Activated effector memory CD4-positive, alpha-beta T cell treated with Interleukin-2 at 50 U/mL for 16 hours (primary cell): ENCODE measurements at places on chromosomes 7 and 10.
A peak's percentile ranks its signal among the peaks of the same experiment; 100 is the strongest.

GRCh38 chr10:71941318-71941717 lies 22.9 kb upstream of the CHST3 start:
- no peak for DNase-seq

DNA sequence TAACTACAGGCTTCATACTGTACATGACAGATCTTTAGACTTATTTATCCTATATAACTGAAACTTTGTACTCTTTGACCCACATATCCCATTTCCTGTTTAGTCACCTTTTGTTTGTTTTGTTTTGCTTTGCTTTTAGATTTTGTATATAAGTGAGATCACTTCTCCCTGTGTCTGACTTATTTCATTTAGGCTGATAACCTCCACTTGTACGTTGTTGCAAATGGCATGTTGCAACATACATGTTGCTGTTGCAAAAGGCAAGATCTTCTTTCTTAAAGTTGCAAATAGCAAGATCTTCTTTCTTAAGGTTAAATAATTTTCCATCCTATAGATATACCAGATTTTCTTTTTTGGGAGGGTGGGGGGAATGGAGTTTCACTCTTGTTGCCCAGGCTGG lies 341.5 kb downstream of the OTUD1 start:
- DNase-seq: no peak

DNA sequence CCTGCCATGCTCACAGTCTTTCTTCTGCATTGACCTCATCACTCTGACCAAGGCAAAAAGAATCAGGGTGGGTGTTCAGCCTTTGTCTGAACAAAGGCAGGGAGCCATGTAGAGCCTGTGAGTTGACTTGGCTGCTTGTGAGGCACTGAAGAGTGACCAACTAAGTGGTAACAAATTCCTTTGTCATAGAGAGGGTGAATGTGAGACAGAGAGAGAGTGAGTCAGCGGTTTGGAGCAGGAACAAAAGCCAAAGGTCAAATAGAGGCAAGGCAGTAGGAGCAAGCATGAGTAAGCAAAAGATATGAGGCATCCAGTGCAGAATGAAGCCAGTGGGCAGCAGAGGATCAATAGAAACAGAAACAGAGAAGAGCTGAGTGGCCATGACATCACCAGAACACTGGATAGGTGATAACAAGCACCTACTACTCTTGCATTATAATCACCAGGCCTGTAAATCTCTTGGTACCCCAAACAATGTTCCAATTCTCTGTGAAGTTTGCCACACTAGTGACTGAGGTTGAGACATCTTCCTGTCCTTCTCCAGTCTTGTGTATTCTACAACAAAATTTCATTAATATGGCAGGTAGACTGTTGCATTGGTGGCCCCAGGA lies 116.2 kb upstream of the LAMB4 start:
- DNase-seq: no peak

DNA sequence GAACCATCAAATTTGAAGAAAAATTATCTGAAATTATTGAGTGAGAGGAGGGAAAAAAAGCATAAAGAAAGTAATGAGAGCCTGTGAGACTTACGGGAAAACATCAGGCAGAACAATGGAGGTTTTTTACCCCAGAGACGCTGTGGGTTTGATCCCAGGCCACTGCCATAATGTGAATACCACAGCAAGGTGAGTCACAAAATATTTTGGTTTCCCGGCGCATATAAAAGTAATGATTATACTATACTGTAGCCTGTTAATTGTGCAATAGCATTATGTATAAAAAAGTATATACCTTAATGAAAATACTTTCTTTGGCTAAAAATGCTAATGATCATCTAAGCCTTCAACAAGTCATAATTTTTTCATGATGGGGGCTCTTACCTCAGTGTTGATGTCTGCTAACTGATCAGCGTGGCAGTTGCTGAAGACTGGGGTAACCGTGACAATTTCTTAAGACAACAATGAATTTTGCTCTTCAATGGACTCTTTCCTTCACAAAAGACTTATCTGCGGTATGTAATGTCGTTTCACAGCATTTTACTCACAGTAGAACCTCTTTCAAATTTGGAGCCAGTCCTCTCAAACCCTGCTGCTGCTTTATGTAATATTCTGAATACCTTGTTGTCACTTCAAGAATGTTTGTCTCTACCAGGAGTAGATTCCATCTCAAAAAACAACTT lies 97.0 kb upstream of the FAM20C start:
- DNase-seq: no peak

DNA sequence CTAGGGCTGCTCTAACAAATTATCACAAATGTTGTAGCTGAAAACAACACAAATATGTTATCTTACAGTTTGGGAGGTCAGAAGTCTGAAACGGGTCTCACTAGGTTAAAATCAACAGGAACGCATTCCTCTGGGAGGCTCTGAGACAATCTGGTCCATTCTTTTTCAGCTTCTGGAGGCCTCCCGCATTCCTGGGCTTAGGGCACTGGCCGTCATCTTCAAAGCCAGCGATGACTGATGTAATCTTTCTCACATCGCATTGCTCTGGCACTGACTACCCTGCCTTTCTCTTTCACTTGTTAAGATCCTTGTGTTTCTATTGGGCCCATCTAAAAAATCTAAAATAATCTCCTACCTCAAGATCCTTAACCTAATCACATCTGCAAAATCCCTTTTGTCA lies 1071.5 kb upstream of the C7orf33 start:
- DNase-seq: no peak

DNA sequence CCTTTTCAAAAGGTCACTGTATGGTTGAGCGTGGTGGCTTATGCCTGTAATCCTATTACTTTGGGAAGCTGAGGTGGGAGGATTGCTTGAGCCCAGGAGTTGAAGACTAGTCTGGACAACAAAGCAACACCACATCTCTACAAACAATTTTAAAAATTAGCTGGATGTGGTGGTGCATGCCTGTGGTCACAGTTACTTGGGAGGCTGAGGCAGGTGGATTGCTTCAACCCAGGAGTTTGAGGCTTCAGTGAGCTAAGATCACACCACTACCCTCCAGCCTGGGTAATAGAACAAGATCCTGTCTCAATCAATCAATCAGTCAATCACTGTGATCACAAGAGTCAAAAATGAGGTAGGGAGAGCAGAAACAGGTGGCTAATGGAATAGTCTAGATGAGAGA lies 97.0 kb downstream of the SUGCT start:
- DNase-seq: no peak

GRCh38 chr7:11473807-11474424 lies 358.1 kb downstream of the THSD7A start:
- no peak for DNase-seq

DNA sequence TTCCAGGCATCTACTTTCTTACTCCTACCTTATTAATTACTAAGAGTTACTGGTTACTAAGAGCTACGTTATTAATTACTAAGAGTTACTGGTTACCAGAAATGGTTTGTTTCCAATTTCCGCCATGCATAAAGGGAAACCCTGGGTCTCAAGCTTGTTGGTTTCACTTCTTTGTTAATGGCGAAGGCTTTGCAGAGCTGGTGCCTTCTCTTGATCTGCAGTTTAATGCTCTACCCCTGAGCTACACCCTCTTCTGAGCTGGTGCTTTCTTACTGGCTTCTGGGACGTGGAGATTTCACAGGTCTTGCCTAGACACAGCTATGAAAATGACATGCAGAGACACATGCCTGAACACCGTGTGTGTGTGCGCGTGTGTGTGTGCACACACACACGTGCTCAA lies 560 bp downstream of the CPA4 start:
- no peak for DNase-seq

DNA sequence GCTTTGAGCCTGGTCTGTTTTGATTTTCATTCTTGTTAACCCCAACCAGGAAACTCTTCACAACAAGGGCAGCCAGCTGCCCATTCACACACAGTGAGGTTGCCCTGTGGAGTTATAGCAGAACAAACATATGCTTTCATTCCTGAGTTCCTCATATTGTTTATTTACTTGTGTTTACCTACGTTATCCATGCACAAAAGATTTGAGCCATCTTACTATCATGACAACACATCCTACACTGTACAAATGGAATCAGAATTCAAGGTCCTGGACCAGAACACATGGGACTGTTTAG lies 21.7 kb upstream of the BMPER start:
- DNase-seq: no peak

- DNase-seq: no peak
These were observed 465.2 kb downstream of the MDFIC start for GRCh38 chr7:115387137-115387536.

DNA sequence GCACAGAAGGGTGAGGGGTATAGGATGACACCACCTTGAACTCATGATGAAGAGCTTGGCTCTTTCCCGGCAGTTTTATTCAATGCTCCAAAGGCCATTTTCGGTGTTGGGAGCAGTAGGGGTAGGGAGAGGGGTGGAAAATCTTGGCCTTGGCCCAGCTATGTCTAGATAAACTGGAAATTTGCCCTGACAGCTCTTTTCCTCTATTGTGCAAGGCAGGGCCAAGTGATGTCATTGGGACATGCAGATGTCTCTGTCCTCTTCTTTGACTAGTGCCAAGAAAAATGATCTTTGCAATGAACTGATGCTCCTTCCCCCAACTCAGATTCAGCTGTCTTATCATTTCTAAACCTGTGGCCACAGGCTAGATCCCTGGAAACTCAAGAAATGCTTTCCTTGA lies 27.7 kb upstream of the PRKCQ start:
- DNase-seq: no peak

GRCh38 chr10:9334270-9334669 lies 1279.8 kb downstream of the GATA3 start:
- no peak for DNase-seq

GRCh38 chr7:27113991-27114769 lies 11.7 kb upstream of the HOXA2 start:
- DNase-seq: no peak

- DNase-seq: no peak
These were observed 401.9 kb downstream of the TNS3 start for GRCh38 chr7:47179812-47180515.

DNA sequence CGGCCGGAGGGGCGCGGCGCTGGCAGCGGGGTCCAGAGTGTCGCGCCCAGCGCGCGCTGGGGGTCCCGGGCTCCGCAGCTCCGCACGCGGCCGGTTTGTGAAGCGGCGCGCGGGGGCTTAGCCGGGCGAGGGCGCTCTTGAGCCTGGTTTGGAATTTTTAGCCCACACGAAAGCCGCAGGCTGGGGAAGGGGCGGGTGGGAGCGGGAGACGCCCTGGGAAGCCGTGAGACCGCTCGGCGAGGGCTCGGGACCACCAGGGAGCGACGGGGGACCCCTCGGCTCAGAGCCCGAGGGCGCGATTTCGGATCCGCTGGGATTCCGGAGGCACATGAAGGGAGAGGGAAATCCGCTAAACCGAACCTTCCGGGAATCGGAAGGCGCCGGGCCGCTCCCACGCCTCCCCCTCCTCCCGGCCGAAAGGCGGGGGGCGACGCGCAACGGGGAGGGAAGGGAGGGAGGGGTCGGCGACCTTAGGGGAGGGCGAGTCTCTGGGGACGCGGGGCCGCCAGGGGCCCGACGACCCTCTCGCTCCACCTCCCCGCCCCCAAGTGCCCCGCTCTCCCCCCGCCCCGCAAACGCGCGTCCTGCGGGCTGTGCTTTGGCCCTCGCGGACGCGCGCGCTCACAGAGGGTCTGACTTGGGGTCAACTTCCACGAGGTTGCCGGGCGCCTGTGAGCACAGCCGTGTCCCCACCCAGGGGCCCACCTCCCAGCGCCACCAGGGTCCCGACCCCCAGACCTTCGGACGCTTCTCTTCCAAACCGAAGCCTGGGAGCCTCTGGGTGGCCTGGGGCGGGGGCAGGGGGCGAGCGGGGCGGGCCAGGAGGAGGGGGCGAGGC lies 5.1 kb upstream of the ELFN1 start:
- peak; percentile 18 for DNase-seq

- no peak for DNase-seq
These were observed 323.9 kb upstream of the GLI3 start for GRCh38 chr7:42560866-42561265.

DNA sequence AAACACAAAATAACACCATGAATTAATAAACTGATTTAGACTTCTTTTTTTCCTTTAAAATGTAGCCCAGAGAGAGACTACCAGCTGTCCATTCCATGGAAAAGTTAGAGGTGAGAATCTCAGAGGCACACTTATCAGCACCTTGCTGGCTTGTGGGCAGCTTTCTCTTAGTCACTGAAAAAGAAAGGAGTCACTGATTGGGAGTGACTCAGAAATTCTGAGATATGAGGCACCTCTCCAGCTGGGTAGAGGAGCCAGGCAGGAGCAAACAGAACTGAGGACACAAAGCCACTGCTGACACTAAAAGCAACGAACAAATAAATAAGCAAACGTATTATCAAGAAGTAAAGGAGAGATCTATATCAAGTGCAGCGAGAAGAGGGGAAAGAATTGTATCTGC lies 310.6 kb downstream of the PARD3 start:
- no peak for DNase-seq

GRCh38 chr10:119931871-119932270 lies 39.3 kb downstream of the SEC23IP start:
- DNase-seq: no peak

- no peak for DNase-seq
These were observed at the start of gene OIT3 for GRCh38 chr10:72893136-72893798. TSS of gene OIT3 (plus strand) at chr10:72893739. CDS start at chr10:72893799, 60 bp downstream.

DNA sequence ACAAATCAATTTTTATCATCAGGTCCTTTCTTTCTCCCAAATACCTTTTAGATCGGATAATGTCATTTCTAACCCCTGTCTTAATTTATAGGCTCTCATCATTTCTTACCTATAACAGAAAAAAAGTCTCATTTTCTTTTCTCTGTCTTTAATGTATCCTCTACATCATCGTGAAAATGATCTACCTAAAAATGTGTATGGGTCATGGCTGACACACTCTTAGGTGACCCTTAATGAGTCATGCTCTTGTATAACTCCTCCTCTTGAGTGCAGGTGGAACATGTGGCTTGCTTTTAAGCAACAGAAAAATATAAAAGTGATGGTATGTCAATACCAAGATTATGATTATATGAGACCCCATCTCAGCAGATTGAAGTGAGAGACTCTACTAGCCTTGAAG lies 139.4 kb downstream of the SEMA3C start:
- no peak for DNase-seq

DNA sequence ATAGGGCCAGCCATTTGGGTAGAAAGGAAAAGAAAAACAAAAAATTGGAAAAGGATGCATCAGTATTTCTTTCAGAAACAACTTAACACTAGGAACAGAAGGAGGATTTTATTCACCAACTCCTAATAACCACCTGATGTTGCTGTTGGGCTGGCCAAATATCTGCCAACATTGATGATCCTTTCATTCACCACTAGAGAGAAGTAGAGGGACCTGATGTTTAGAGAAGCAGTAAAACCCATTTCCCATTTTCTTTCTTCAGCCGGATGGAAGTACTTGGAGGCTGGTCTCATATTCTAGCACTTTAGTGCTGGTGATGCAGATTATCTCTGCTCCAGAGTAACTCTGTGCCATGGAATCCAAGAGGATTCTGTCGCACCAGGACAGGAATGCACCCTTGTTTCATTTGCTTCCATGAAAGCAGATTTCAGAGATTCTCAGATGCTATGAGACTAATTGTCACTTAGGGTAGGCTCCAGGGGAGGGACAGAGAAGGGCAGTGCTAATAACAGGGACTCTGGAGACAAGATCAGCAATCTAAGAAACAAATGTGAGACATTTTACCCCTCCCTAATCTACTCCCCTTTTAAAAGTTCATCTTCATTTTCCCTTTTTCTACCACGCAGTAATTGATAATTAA lies 3.1 kb downstream of the KLLN start:
- DNase-seq: no peak
